ENCODE measurements at places on chromosomes 3 and 15. TPM values are rescaled to one million over a fixed set of nuclear protein-coding genes. Genes with fewer than 3 reads are reported as not detected.

DNA sequence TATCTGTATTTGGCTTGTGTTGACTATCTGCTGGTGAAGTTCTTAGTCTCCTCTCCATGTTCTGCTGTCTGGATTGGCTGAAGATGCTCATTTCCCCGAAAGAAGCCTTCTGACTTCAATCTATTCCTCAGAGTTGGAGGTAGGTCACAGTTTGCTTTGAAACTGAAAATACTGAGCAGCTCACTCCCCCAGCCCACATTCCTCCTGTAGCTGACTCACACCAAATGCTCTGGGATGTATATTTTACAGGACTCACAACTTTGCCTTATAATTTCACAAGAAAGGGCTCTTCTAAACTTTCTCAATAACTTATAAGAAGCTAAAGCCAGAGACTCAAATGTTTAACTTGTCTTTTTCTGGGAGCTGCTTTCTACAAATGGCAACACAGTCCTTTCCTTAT, 36.3 kb upstream of the SNX4 start:
- DNase-seq = no peak

GRCh38 chr15:80779658-80780415, 667 bp downstream of the CEMIP start:
- peak; percentile 79 for DNase-seq

The ASB14 gene
- total RNA-seq = not detected

DNA sequence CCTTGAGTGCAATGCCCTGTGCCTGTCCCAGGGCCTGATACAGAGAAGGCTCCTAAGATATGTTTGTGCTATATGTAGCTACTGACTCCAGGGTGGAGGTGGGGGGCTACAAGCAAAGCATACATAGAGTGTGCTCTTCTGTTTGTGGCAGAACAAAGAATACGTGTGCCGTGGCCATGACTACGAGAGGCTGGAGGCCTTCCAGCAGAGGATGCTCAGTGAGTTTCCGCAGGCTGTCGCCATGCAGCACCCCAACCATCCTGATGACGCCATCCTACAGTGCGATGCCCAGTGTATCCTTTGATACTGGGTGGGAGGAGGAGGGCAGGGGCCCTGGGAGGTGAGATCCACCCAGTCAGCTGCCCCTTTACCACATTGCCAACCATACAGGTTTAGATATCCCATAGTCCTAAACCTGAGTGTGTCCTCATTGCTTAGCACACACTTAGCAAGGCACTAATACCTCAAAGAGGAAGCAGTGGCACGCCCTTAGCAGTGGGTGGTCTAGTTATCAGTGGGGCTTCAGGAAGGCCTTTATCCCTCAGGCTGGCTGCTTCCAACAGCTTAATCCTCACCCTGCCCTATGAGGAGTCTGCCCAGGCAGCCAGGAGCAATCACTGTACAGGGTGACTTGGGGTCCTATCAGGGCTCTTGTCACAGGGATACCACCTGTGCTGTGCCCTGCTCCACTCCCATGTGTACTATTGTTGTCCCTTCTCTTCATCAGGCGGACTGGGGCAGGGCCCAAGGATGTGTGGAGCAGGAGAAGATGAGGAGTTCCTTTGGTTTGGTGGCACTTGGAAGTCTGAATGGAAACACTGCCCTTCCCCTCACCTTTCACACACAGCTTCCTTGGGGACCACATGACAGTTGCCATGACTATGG, 30.1 kb upstream of the MANF start:
- no peak for DNase-seq
